ENCODE measurements at places on chromosomes 6 and 20.

- no peak for DNase-seq
Observed at GRCh38 chr20:25644814-25645213, 21.0 kb upstream of the NANP start.

DNA sequence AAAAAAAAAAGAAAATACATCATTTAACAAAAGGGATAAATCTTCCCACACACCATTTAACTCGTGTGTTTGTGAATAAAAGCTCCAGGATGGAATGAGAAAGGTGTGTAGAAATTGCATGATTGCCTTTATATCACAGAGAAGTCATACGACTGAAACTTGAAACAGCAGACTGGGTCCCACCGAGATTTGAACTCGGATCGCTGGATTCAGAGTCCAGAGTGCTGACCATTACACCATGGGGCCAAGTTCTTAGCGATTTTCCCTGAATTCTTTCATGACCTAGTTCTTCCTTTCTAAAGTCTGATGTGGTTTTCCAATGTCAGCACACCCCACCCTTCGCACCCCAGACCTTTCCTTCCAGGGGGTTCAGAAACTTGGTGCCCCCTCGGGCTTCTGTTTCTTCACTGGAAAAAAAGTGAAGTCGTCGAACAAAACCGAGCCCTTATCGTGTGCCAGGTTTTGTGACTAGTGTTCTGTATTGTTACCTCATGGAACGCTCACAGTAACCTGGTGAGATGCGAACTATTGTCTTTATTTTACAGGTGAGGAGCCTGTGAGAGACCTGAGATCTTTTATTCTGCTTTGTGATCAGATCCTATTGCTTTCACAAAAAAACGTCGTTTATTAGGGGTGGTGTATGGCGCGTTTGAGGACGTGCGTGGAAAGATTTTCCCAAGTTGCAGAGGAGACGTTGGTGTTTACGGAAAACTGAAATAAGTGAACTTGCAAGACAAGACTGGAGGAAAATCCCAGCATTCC lies 120.8 kb downstream of the OR2B2 start:
- peak; percentile 85 for DNase-seq

GRCh38 chr6:136963259-136963658 lies 41.2 kb downstream of the SLC35D3 start:
- no peak for DNase-seq

DNA sequence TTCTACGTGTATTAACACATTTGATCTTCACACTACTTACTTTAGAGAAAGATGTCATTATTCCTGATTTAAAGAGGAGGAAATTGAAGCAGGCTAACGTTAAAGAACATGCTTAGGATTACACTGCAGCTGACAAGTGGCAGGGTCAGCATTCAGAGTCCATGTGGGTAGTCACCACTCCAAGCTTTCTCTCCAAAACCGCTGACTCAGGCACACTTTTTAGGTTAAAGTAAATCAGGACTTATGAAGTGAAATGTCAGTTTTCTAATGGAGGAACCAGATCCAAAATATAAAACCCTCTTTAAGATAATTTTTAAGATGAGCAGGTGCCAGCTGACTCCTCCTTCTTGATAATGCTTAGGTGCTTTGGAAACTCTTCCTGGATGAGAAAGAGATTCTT lies 75.4 kb downstream of the HTR1E start:
- no peak for DNase-seq

GRCh38 chr6:140252099-140252498 lies 877.7 kb upstream of the CITED2 start:
- DNase-seq: peak; percentile 24

GRCh38 chr20:54633374-54634355 lies 158.3 kb downstream of the DOK5 start:
- no peak for DNase-seq

Measured in fibroblast of upper back skin (primary cell).